ENCODE measurements at places on chromosomes 3 and 15.

GRCh38 chr15:79075256-79075655 is 15.3 kb downstream of the RASGRF1 start:
- H3K4me1 ChIP-seq, result no peaks in the 10 kb centered on the region
- H3K27me3 ChIP-seq, result peaks cover 4% of the 10 kb centered on the region
- H3K27ac ChIP-seq, result peak overlapping the region; percentile 41
- DNase-seq, result no peak
- H3K4me3 ChIP-seq, result no peak overlapping the region

DNA sequence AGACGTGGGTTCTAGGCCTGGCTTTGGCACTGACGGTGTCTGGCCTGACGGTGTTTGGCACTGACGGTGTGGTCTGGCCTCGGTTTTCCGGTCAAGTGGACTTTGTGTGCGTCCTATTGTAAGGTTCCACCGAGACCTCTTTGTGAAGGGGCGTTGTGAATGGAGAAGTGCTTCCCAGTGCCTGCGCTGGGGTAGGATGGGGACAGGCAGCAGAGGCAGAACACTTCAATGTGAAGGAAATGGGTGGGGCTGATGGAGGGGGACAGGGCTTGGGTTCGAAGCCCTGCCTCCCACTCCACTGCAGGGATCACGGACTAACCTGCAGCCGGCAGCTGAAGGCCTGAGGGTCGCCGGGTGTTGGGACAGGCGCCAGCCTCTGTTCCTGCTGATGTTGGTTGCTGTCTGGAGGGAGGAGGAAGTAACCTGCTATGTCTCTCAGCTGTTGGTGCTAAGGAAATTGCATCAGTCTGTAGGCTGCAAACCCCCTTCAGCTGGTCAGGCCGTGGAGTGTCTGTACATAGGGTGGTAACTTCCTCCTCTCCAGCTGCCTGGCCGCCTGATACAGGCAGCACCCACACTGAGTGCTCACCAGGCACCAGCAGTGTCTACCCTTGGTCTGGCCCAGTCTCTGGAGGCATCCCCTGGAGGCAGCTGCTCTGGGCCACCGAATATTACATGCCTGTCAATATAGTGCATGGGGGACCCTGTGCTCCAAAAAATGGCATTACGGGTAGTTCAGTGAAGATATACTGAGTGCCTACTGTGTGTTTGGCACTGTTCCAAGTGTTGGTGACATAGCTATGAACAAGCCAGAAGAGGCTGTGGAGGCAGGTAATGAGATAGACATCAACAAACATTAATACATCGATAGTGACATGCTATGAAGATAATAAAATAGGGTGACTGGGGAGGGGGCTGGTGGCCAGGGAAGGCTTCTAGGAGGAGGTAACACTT is 1.1 kb downstream of the TM6SF1 start:
- peak overlapping the region; percentile 54 for H3K27ac ChIP-seq
- DNase-seq, result peak; percentile 81
- peaks cover 40% of the 10 kb centered on the region for H3K4me1 ChIP-seq

GRCh38 chr3:447671-448070 is 251.1 kb downstream of the CHL1 start:
- no peaks in the 10 kb centered on the region for H3K36me3 ChIP-seq
- no peak for DNase-seq
- no peaks in the 10 kb centered on the region for H3K4me1 ChIP-seq
- no peaks in the 10 kb centered on the region for H3K27me3 ChIP-seq
- H3K27ac ChIP-seq, result no peak overlapping the region
- H3K4me3 ChIP-seq, result no peak overlapping the region

- no peak for DNase-seq
- H3K36me3 ChIP-seq, result no peaks in the 10 kb centered on the region
- no peaks in the 10 kb centered on the region for H3K4me1 ChIP-seq
- no peak overlapping the region for H3K27ac ChIP-seq
- H3K27me3 ChIP-seq, result no peaks in the 10 kb centered on the region
Observed at GRCh38 chr3:69972672-69973071, 26.9 kb upstream of the SAMMSON start.

DNA sequence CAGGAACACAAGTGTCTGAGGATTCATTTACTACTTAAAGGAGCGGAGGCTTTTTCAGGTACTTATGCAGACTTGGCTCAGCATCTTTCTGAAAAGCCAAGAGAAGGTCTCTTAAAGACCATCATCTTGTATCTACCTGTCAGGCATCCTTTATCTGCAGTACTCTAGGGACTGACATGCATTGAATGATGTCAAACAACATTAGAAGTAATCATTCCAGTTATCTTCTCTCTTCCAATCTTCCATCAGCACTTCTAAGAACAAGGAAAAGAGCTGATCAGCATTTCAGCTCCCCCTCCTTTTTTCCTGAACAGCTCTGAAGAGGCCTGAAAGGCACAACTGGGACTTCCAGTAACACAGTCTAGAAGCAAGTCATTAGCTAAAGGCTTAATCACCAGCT is 214.8 kb downstream of the KCNH8 start:
- no peaks in the 10 kb centered on the region for H3K27me3 ChIP-seq
- no peak overlapping the region for H3K4me3 ChIP-seq
- H3K27ac ChIP-seq, result no peak overlapping the region
- no peaks in the 10 kb centered on the region for H3K36me3 ChIP-seq
- DNase-seq, result no peak

DNA sequence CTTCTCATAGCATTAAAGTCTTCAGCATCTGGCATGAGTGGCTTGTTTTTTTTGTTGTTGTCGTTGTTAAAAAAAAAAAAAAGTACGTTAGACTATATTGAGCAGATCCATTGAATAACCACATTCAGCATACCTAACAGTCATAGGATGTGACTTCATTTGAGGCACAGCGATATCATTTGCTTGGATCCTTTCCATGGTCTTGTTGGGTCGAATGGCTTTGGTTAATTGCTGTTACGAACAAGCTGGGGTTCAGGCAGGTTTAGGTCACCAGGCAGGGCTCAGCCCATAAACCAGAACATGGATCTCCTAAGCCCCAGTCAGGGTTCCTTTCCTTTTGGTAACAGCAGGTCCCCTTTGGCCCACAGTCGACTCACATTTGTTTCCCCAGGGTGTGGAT is 76.2 kb downstream of the POLR2M start:
- peaks cover 37% of the 10 kb centered on the region for H3K4me1 ChIP-seq
- H3K27me3 ChIP-seq, result peaks cover 7% of the 10 kb centered on the region
- H3K4me3 ChIP-seq, result no peak overlapping the region
- no peaks in the 10 kb centered on the region for H3K36me3 ChIP-seq

DNA sequence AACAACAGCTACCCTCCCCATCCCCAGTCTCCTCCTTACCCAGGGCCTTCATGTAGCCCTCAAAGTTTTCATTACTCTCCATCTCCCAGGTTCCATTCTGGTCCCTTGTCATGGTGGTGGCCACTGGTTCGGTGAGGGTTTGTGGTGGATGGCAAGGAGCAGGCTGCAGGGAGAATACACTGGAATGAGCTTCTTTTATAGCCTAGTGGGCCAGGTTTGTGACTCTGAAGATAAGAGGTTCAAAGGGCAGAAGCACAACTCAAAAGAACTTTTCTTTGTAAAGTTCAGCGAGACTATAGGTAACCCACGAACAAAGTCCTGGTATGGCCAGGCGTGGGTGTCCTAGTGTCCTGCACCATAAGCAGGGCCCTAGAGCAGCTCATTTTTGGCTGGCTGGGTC is at the start of gene RBP2:
Gene RBP2 (minus strand): TSS at position 169 of the 400 bp plus-strand sequence. CDS start 57 bp downstream, at position 112.
- no peak for DNase-seq
- no peak within 1 kb of the TSS for H3K4me3 ChIP-seq
- no peak within 1 kb of the TSS for H3K27ac ChIP-seq
- H3K36me3 ChIP-seq, result no peaks in the 10 kb centered on the region
- no peaks in the 10 kb centered on the region for H3K27me3 ChIP-seq
- H3K4me1 ChIP-seq, result no peaks in the 10 kb centered on the region

- no peaks in the 10 kb centered on the region for H3K4me1 ChIP-seq
- DNase-seq, result no peak
- H3K27me3 ChIP-seq, result no peaks in the 10 kb centered on the region
- no peaks in the 10 kb centered on the region for H3K36me3 ChIP-seq
Observed at GRCh38 chr3:114829783-114830182, 317.3 kb downstream of the ZBTB20 start.
